AG08395 (cell line): ENCODE measurements at places on chromosomes 7 and 10.
A peak's percentile ranks its signal among the peaks of the same experiment; 100 is the strongest.

DNA sequence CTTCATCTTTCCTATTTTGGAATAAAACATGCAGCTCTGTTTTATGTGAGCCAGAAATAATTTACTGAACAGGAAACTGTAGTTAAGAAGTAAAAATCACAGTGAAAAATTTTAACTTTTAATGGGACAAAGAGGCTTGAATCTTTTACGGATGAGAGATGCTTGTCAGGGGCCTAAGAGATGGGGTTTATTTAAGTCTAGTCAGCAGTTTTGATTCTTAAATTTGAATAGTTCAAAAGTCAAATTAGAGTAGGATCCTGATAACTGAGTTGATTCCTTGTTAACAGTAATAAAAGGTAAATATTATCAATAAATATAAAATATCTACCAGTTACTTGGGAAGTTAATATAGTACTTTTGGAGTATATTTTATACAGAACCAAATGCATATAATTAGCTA lies 24.9 kb upstream of the CD36 start:
- no peak for DNase-seq

DNA sequence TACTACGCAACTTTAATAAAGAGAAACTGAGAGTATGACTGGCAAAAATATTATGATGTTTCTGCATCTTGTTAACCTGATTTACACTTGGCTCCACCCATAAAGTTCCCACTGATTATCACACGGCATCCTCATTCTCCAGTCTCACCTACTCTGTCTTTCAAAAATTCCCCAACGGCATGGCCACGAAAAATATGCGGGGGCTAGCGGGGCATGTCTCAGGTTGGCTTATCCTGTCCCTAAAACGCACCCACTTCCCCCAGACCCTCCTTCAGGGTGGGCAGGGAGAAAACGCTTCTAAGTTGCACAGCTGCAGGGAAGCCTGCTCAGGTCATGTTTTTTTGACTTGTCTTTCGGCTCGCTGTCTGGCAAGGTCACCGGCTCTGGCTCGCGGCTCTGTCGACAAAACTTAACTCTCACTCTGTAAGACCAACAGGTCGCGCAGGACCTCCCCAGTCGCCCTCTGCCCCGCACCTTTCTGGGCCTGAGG lies 3.8 kb downstream of the CDK6 start:
- no peak for DNase-seq

- DNase-seq: no peak
Observed at GRCh38 chr10:94608559-94608958, 63.0 kb downstream of the HELLS start.

DNA sequence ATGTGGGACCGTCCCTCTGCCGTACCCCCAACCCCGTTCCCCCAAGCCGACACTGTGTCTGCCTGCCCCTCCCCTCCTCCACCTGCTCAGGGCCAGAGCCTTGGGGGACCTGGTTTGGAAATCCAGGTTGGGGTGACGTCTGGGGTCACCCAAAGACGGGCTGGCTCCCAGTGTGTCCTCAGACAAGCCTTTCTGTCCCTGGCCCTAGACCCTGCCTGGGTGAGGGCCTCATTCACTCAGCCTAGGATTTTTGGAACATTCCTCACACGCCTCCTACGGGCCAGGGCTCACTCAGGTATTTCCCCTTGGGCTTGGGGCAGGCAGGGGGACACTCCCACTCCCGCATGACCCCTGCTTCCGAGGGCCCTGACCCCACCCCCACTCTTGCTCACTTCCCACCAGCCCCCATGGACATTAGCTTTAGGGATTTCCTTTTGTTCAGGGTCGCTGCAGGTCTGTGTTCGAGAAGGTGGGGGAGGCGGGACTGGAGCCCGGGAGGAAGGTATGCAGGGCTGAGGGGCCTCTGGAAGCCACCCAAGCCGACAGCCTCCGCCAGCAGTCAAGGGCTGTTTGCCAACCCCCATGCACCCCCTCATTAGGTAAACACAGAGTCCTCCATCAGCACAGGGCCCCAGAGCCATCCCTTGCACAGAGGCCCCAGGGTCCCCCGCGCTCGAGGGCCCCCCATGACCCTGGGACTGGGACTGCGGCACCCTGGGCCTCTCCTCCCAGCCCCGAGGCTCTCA lies 35.1 kb downstream of the PDGFA start:
- DNase-seq: no peak

- DNase-seq: no peak
Observed at GRCh38 chr7:22823142-22823497, 471 bp upstream of the TOMM7 start.

DNA sequence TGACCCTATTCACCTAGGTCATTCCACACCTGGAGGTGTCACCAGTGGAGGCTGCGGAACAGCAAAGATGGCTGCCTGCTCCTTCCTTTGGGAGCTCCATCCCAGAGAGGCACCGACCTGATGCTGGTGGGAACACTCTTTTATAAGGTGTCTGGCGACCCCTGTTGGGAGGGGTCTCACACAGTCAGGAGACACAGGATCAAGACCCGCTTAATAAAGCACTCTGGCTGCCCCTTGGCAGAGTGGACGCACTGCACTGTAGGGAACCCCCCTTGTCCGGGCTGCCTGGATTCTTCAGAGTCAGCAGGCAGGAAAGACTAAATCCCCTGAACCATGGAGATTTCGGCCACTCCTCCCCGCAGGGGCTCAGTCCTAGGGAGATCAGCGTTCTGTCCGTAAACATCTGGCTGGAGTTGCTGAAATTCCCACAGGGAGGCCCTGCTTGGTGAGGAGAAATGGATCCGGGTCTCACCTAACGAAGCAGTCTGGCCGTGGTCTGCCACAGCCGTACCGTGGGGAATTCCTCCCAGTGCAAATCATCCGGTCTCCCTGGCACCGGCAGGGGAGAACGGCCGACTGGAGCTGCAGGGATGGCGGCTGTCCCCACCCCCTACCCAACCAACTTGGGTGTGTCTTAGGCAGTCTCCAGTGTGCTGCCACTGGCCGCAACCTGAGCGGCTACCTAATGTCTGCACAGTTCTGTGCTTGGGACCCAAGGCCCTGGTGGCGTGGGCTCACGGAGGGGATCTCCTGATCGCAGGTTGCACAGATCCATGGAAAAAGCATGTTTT lies 66.1 kb downstream of the LSMEM1 start:
- DNase-seq: no peak

DNA sequence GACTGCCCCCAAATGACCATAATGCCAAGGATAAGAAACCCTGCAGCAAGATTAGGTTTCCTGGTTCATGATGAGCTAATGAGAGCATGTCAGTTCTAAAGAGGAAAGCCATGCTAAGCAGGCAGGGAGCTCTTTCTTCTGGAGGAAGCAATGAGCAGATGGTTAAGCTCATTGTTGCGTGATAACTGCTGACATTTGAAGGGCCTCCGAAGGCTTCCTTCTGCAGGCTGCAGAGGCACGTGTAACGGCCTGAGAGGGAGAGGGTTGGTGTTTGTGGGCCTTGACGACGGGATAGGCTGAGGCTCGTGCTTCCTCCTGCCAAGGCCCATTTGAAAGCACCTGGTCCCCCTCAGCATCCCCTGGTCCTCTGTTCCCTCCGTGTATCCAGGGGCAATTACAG lies 63.5 kb upstream of the BTBD16 start:
- no peak for DNase-seq

GRCh38 chr7:39291628-39292410 lies 274.4 kb upstream of the YAE1 start:
- no peak for DNase-seq

- no peak for DNase-seq
Observed at GRCh38 chr10:113381416-113381815, 171.4 kb upstream of the HABP2 start.

- peak; percentile 50 for DNase-seq
Observed at GRCh38 chr10:101856626-101857025, 13.0 kb upstream of the KCNIP2 start.

DNA sequence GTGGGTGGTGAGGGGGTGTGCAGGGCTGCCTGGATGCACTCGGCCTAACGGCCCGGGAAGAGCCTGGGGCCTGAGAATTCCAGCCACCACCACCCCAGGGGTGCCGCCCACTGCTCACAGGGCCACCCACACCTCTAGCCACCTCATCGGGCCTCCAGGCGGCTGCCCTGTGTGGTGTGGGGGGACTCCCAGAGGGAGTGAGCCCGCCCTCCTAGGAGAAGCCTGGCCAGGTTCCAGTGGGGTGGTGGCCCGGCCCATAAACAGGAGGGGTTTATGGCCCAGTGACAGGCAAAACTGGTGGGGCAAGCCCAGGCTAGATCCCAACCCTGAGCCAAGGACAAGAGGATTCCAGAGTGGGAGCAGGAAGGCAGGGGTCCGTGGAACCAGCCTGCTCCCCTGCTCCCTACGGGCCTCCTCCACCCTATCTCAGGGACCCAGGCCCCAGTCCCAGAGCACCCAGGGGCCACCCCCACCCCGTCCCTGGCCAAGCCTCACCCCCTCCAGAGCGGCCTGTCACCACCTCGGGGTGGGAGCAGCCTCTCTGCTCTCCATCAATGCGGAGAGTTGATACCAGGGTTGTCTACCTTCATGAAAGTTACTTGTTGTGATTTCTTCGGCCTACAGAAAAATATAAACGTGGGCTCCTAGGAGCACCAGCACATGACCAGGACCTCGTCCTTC lies 20.2 kb upstream of the PDGFA start:
- DNase-seq: peak; percentile 29

DNA sequence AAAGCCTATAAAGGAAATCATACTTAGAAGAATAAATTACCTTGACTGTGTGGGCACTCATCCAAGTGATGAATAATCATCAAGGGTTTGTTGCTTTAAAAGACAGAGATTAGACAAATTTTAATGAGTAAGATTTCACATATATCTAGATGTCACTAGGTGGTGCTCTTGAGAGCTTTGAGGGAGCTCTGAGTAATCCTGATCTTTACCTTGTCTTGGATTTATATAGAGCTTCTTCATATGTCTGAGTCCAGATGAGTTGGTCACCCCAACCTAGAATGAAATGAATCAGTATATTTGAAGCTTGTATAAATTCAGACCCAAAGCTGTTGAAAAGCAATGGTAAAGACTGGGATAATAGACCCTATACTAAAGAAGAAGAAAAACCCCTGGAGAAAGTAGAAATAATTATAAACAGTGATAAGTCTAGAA lies 3.7 kb downstream of the AGR2 start:
- DNase-seq: peak; percentile 75

GRCh38 chr10:64537928-64538327 lies 1016.7 kb downstream of the REEP3 start:
- no peak for DNase-seq

- no peak for DNase-seq
Observed at GRCh38 chr7:136189506-136189998, 212.4 kb upstream of the MTPN start.

GRCh38 chr10:24519950-24520349 lies 203.7 kb downstream of the ARHGAP21 start:
- DNase-seq: no peak

DNA sequence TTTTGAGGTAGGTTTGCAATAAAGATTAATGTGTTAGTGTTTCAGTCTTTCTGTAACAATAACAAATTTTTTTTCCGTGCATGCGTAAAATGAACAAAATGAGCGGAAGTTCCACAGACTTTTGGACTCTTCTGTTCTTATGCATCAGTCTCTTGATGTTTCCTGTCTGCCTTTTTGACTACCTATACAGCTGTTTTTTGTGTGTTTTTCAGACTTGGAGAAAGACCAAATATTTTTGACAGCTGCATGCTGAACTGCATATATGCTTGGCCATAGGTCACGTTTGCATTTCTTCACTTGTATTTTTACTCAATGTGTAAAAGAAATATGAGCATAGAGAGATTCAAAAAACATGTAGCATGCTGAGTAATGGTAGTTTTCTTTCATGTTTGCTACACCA lies 119.3 kb downstream of the BBS9 start:
- DNase-seq: no peak

- DNase-seq: no peak
Observed at GRCh38 chr7:12314199-12314598, 89.5 kb downstream of the VWDE start.

DNA sequence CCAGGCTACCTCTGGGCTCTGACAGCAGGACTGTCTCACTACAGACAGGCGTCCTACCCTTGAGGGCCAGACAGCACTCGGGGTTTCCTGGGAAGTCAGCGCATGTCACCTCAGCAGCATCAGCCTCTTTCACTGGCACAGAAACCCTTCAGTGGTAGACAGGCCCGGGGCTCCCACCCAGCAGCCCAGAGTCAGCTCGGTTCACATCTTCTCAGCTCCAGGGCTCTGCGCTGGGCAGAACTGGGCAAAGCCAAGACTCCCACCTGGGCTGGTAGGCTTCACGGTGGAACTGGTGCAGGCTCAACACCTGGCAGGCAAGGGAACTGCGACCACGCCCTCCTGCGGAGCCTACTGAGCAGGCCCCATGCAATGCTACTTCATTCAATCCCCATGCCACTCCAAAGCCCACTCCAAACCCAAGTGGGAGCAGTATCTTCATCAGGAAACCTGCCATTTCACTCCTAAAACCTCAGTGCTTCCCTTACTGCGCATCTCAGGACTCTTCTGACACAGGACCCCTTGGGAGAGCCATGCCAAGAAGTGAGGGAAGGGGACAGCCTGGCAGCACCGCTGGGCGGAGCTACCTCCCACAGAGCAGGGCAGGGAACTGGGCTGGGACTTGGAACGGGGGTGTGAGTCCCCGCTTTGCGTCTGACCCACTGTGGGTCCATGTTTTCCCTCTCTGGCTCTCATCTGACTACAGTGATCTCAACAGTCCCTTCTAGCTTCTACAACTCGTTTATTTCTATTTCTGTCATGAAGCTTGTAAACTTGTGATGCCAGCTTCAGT lies 60.4 kb downstream of the SCRN1 start:
- no peak for DNase-seq

DNA sequence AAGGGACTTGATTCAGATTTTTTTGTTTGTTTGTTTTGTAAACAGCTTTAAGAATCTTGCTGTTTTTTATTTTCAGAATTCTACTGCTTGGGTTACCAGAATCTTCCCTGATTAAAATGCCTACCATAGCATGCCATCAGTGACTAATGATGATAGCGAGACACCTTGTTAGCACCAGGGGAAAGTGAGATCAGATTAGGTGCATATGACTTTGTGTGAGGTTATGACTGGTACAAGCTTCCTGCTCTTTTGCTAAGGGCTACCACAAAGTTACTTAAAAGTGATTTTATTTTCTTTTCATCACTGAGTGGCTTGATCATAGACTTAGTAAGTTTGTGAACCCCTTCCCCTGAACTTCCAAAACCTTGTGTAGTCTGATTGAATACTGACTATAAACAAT lies 93.5 kb downstream of the SND1 start:
- no peak for DNase-seq
